ENCODE measurements at places on chromosomes 7 and 10. TPM values are rescaled to one million over a fixed set of nuclear protein-coding genes. Genes with fewer than 3 reads are reported as not detected.

GRCh38 chr10:123180101-123181090 lies 26.2 kb downstream of the BUB3 start:
- DNase-seq, result no peak

DNA sequence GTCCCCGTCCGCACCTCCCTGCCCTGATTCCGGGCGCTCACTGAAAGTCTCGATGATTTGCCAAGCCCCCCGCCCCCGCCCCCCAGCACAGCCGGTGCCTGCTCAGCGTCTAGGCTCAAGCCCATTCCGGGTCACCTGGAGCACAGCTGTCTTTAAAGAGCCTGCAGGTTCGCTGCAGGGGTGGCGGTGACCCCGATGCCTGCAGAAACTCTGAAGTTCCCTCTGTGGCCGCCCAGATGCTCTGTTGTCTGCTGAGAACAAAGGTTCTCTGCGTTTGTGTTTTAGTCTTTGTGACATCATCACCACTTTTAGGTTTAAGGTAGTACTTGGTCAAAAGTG lies 780 bp downstream of the VENTX start:
- DNase-seq, result no peak

GRCh38 chr10:397321-398068 lies 262.2 kb downstream of the ZMYND11 start:
- no peak for DNase-seq

- DNase-seq, result no peak
Measured at GRCh38 chr10:5895804-5896203, 5.8 kb downstream of the FBH1 start.

DNA sequence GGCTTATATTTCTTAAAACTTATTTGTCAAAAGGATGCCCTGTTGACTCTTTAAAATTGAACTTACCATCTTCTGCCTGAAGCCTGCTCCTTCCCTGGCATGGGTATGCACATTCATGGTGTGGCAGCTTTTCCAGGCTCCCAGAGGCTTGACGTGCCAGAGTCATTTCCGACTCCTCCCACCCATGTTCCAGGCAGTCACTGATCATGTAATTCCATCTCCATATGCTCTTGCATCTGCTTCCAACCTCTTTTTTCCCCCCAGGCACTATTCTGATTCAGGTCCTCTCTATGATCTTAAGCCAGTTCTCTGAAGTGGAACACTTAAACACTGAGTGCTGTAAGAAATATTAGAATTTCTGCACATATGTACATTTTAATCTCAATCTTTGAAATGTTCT lies 82.2 kb downstream of the CFAP58 start:
- no peak for DNase-seq

GRCh38 chr10:52782554-52782953 lies 10.0 kb upstream of the MBL2 start:
- DNase-seq, result no peak

DNA sequence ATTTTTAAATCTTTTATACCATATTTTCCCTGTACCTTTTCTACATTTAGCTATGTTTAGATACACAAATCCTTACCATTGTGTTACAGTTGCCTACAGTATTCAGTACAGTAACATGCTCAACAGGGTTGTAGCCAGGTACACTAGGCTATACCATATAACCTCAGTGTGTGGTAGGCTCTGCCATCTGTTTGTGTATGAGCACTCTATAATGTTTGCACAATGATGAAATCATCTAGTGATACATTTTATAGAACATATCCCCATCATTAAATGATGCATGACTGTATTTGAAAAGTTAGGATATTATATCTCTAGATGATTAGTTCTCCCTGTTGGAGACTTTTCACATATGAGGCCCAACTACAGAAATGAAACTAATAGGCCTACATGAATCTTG lies 188.6 kb downstream of the STK31 start:
- no peak for DNase-seq

GRCh38 chr10:48363617-48364355 lies 57.3 kb downstream of the MAPK8 start:
- DNase-seq, result no peak

GRCh38 chr10:87532696-87533095 lies 28.0 kb downstream of the MINPP1 start:
- DNase-seq, result no peak

Gene CTAGE6
- not detected for total RNA-seq

Gene USP54
- 3.7 TPM for total RNA-seq

Gene CYP2E1
- 3,856 TPM for total RNA-seq

Data from right lobe of liver (tissue), 6 donors.